ENCODE measurements at places on chromosomes 16 and 17. TPM values are rescaled to one million over a fixed set of nuclear protein-coding genes. Genes with fewer than 3 reads are reported as not detected.

The ZKSCAN2 gene
- total RNA-seq: 4.5 TPM

The ABI3 gene
- total RNA-seq: not detected

DNA sequence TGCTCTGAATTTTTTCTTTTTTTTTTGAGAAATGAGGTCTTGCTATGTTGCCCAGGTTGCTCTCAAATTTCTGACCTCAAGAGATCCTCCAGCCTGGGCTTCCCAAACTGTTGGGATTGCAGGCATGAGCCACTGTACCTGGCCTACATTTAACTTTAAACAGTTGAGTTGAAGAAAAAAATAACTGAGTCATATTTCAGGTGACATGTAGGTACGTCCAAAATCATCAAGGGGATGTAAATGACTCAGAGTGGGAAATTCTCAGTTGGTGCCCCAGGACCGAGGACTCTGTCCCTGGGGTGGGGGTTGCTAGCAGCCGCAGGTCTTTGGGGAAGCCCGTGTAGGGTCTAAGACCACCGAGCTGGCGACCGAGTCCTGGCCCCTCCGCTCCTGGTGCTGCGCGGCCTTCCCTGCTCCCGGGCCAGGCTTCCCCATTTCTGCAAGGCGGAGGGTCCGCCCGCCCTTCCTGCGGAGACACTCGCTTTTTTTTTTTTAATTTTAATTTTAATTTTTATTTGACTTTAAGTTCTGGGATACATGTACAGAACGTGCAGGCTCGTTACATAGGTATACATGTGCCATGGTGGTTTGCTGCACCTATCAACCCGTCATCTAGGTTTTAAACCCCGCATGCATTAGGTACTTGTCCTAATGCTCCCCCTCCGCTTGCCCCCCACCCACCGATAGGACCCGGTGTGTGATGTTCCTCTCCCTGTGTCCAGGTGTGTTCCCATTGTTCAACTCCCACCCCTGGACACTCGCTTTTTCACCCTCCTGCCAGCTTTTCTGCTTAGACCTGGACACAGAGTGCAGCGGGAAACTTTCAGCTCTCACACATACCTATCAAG is 12.7 kb upstream of the N4BP1 start:
- H3K27me3 ChIP-seq: no peaks in the 10 kb centered on the region
- DNase-seq: no peak
- no peaks in the 10 kb centered on the region for H3K36me3 ChIP-seq
- H3K4me1 ChIP-seq: 0 out of 2 replicates have a peak, but pooled peaks cover 8% of the 10 kb centered on the region

DNA sequence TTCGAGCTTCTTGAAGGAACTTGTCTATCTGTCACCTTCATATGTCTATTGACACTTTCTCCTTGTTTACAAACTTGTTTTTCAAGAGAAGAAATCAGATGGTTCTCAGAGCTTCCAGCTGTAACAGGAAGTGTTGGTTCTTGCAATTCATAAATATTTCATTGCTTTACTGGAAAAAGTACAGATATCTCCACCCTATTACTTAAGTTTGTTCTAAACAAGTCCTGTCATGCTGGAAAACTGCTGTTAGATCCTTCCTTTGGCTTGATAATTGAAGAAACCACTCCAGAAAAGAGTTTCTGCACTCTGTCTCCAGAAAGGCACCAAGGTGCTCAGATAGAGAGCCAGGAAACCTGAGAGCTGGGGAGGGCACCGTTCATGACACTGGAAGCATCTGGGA is 181.6 kb downstream of the DNAH9 start:
- no peaks in the 10 kb centered on the region for H3K27me3 ChIP-seq
- no peak overlapping the region for H3K27ac ChIP-seq
- no peaks in the 10 kb centered on the region for H3K36me3 ChIP-seq
- no peak for DNase-seq

DNA sequence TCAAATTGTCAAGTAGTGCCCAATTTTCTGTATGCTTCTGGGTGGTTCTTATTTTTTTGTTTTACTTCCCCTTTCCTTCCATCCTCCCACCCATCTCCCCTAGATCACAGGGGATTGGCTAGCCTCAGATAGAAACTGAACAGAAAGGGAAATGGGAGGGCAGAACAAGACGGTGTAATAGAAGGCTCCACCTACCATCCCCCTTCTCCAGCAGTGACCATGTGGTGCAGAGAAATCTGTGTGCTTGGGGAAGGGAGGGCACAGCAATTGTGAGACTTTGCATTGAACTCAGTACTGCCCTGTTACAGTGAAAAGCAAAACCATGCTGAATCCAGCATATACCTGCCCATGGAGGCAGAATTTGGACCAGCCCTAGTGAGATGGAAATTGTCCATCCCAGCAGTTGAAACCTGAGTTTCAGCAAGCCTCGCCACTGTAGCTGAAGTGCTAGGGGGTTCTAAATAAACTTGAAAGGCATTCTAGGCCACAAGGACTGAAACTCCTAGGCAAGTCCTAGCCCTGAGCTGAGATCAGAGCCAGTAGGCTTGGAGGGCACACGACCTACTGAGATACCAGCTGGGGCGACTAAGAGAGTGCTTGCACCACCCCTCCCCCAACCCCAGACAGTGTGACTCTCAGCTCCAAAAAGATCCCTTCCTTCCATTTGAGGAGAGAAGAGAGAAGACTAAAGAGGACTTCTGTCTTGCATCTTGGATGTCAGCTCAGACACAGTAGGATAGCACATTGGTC is 5.2 kb downstream of the SLFN11 start:
- H3K27ac ChIP-seq: no peak overlapping the region
- H3K36me3 ChIP-seq: no peaks in the 10 kb centered on the region
- peaks cover 2% of the 10 kb centered on the region for H3K4me1 ChIP-seq

- H3K4me1 ChIP-seq: 0 out of 2 replicates have a peak, but pooled peaks cover 4% of the 10 kb centered on the region
- no peak for DNase-seq
- no peaks in the 10 kb centered on the region for H3K27me3 ChIP-seq
- H3K27ac ChIP-seq: no peak overlapping the region
Measured at GRCh38 chr16:11546608-11547061, 40.1 kb downstream of the LITAF start.

Measured in PC-9 (cell line).